ENCODE measurements at places on chromosomes 7 and 10.

- DNase-seq, result no peak
Observed at GRCh38 chr7:17674166-17674942, 265.9 kb downstream of the SNX13 start.

- no peak for DNase-seq
Observed at GRCh38 chr7:97770850-97771249, 39.0 kb downstream of the TAC1 start.

GRCh38 chr10:113521475-113521795 lies 31.4 kb upstream of the HABP2 start:
- no peak for DNase-seq

- DNase-seq, result no peak
Observed at GRCh38 chr10:68594405-68594804, 34.3 kb downstream of the TET1 start.

DNA sequence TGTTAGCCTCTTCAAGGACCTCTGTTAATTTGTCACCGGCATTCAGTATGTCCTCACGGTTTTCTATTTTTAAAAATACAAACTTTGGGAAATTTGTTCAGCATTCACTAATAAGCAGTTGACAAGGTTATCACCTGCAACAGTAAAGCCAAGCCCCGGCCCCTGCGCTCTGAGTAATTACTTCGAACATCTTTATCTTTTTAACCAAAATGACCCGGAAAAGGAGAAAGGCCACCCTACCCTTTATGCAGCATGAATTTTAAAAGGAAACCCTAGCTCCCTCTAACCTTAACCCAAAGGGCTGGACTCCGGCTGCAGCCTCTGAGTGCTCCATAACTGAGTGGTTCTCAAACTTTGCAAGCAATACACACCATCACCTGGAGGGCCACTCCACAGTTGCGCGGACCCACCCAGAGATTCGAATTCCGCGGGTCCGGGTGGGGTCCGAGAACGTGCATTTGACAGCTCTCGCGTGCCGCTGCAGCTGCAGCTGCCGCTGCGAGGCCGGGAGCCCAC lies 940 bp downstream of the NSMCE4A start:
- DNase-seq, result no peak

DNA sequence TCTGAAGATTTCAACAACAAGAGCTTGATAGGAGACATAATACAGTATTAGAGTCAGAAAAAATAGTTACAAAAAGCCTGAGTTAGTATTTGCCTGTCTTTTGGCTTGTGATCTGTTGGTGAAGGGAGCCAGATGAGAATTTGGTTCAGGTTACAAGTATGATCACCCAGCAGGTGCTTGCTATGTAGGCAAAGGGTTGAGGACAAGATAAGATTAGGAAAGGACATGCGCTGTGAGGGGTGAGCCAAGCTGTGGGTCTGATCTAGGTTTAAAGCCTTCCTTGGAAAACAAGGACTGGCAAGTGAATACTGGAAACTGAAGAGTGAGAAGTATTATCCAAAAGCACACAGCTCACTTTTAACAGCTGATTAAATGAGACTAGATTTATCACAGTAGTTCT lies 28.7 kb upstream of the CD36 start:
- no peak for DNase-seq

- DNase-seq, result no peak
Observed at GRCh38 chr10:26378861-26379294, 59.3 kb upstream of the APBB1IP start.

DNA sequence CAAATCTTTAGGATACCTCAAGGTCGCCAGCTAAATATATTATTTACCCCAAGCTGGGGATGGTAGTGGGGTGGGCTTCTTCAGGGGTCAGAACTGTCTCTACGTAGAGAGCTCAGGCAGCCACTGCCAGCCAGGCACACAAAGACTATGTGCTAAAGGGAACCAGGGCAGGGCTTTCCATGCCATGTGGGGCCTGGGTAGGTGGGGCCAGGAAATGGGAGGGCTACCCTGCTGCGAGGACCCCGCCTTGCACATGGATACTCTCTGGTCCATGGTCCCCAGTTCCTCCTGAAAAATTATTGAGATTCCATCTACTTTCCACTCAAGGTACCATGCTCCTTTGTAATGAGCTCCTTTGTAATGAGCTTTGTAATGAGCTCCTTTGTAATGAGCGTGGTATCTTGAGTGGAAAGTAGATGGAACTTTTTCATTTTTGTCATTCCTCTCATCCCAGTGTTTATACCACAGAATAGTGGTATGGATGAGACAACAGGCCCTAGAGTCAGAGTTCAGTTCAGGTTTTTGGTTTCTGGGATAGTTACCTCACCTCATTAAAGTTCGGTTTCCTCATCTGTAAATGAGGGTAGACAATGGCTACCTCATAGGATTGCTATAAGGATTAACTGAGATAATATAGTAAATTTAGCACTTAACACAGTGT lies 5.8 kb downstream of the SYNPO2L start:
- DNase-seq, result no peak

DNA sequence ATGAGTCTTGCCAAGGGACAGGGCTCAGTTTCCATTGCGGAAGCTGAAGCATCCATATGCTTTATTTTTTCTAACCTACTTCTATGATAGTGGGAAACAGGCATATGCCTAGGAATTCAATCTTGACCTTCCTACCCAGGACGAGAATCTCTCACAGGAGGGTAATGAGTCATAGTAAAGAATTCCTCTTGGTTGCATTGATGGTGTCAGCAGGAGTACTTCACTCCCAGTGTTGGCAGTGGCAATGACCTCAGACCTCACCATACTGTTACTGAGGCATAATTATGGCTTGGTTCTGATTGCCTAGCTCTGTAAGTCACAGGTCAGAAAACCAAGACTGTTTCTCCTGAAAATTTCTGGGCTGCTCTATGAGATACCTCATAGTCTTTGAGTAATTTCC lies 552.9 kb downstream of the ARL4A start:
- no peak for DNase-seq

DNA sequence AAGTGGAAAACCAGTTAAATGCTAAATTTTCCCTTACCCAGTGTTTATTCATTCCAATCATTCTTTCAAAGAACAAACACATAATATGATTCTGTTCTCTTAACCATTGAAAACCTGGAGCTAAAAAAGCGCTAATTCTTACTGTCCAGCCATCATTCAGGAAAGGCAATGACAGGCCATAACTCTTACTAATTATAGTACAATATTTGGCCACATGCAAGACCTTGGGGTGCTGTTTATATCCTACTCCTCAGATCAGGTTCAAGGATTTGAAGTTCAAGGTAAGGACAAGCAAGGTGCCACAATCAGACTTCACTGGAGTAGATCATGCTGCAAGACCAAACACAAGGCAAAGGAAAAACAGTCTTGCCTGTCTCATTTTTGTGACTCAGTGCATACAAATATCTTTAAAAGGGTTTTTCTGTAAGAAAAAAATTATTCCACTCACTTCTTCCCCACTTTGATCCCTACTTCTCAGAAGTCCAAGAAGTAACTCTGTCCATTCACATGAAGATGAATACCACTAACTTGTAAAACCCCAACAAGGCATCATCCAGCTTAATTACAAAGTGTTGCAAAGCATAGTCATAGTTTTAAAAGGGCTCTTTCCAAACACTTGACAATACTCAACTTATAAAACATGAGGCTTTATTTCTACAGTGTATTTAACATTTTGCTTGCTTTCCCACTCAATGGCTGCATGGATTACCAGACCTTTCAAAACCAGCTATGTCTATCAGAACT lies 153.0 kb downstream of the DOCK4 start:
- DNase-seq, result no peak

DNA sequence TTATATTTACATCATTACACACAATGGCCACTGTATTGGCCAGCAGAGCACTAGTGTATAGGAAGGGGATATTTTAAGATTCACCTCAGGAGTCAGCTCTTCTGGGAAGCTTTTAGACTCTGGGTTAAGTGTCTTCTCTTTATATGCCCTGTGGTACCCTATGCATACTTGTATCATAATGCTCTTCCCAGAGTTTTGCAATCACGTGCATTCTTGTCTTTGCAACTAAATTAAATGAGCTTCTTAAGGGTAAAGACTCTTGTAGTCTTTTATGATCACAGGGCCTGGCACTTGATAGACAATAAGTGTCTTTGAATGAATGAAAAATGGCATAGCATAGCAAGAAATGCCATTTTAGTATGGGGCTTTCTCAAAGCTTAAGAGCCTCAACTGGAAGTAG lies 35.4 kb upstream of the ARMS2 start:
- DNase-seq, result no peak

GRCh38 chr7:2138146-2138765 lies 94.5 kb downstream of the MAD1L1 start:
- DNase-seq, result peak; percentile 72

DNA sequence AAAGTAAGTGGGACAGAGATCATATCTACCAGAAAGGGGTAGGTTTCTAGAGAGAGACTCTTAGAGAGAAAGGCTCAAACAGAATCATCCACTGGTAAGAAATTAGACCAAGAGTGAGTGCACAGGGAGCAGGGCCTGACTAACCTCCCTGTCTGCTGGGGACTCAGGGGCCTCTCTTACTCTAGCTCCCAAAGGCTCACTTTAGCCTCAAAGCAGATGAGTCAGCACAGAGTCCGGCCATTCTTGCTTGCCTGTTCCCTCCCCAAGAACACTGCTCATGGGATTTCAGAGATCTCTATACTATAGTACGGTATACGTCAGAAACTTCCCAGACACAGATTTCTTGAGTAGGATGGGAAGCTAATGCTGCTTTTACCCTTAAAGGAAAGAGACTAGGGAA lies 32.7 kb downstream of the RBM28 start:
- no peak for DNase-seq

- no peak for DNase-seq
Observed at GRCh38 chr10:93815304-93816096, 57.8 kb downstream of the LGI1 start.

GRCh38 chr10:88660598-88660884 lies 3.7 kb upstream of the LIPF start:
- no peak for DNase-seq

- no peak for DNase-seq
Observed at GRCh38 chr10:1520909-1521565, 216.3 kb downstream of the ADARB2 start.

- no peak for DNase-seq
Observed at GRCh38 chr10:28151636-28152035, 151.2 kb downstream of the MPP7 start.

GRCh38 chr10:45238896-45239295 lies 76.5 kb downstream of the OR13A1 start:
- no peak for DNase-seq

GRCh38 chr7:28032738-28033380 lies 147.7 kb downstream of the JAZF1 start:
- DNase-seq, result no peak

DNA sequence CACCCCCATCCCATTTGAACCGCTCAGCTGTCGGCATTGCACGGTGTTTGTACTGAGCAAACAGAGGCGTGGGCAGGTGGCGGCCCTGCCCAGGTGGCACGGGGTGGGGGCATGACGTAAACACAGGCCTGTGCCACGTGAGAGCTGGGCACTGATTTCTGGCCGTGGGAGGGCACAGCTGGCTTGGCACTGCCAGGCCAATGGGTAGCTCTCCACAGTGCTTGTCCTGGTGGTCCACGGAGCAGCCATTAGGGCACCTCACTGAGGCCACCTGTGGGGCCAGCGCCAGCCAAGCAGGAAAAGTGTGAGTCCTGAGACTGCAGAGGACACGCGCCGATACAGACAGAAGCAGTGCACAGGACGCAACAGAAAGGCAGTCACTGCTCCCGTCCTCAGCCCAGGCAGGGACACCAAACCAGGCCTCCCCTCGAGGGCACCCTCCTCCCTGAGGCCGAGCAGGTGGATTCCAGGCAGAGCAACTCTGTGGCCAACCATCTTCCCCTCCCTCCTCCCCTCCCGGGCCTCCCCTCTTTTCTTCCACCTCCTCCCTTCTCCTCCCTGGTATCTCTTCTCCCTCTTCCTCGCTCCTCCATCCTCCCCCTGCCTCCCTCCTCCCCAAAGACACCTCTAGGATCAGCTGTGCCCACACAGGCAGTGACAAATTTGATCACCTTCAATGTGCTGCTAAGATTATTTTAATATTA lies 258.7 kb downstream of the ELFN1 start:
- no peak for DNase-seq

DNA sequence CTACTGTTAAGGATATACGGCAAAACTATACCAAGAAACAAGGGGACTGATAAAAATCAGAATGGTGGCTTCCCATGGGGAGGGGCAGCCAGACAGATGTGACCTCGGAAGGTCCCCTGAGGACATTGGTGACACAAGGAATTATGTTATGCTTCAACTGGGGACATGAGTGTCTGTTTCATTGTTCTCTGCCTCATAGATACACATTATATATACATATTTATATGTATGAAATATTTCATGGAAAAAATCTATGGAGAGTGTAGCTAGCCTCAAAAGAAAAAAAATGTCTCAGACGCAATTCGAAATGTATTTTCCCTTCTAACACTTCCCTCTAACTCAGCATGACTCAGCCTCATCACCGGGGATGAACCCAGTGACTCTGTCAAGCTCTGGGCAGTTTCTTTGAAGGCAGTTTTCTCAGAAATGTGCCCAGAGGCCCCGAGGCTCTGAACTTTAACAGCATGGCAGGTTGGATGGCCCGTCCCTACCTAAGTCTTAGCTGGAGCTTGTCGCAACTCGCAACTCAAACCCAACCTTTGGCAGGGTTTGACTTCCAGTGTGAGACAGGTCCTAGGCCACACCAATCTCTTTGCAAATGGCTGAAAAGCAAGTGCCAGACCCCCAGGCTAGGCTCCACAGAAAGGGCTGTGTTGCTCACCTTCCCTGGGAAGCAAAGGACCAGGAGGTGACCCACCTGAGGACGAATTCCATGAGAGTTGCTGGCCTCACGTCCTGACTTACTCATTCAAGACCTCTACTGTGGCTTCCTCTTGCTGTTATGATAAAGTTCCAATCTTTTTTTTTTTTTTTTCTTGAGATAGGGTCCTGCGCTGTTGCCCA lies 86.9 kb downstream of the CARD11 start:
- DNase-seq, result no peak

DNA sequence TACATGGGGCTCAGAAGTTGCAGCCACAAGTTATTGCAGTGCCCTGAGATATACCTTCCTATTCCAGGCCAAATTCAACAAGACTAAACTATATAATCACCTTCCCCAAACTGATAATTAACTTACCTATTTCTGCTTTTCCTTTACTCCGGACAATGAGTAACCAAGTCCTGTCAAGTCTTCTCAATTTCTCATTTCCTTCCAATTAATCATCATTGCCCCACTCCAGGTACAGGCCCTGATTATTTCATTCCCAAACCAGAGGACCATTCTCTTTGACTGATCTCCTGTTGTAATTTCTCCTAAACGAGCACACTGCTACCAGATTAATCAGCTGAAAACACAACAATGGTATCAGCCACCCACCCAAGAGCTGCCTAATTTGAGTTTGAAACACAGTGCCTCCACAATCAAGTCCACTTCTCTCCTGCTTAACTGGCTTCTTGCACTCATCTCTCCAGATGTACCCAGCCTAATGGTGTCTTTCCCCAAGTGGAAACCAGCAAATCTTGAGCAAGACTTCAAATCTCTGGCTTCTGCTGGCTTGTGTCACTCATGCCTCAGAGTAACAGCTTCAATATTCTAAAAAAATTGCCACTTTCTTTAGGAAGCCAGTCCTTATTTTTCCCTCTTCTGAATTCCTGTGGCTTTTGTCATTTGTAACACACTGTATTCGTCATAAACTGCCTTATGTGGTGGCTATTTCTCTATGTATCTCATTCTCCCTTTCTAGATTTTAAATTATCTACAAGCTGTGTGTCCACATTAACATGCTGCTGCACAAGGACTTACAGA lies 89.1 kb downstream of the CDK6 start:
- DNase-seq, result no peak
